Activated T-helper 2 cell treated with anti-CD3 and anti-CD28 coated beads, Interferon-gamma antibody, Interleukin-2, Interleukin-4, amounts not matched to agents 10 μg/mL and 5 μg/mL and 100 μg/mL, durations not matched to agents 14 hours and 24 hours and 36 hours (primary cell): ENCODE measurements at places on chromosomes 7 and 10. TPM values are rescaled to one million over a fixed set of nuclear protein-coding genes. Genes with fewer than 3 reads are reported as not detected.

DNA sequence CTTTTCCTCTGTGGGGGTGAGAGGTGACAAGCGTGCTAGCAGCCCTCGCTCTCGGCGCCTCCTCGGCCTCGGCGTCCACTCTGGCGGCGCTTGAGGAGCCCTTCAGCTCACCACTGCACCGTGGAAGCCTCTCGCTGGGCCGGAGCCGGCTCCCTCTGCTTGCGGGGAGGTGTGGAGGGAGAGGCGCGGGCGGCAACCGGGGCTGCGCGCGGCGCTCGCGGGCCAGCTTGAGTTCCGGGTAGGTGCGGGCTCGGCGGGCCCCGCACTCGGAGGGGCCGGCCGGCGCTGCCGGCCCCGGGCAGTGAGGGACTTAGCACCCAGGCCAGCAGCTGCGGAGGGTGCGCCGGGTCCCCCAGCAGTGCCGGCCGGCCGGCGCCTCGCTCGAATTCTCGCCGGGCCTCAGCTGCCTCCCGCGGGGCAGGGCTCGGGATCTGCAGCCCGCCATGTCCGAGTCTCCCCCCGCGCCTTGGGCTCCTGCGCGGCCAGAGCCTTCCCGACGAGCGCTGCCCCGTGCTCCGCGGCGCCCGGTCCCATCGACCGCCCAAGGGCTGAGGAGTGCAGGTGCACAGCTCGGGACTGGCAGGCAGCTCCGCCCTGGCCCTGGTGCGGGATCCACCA, 352.8 kb upstream of the PODXL start:
- H3K27me3 ChIP-seq = peaks cover 27% of the 10 kb centered on the region
- H3K4me3 ChIP-seq = no peak overlapping the region
- no peaks in the 10 kb centered on the region for H3K4me1 ChIP-seq
- H3K27ac ChIP-seq = no peak overlapping the region
- H3K36me3 ChIP-seq = no peaks in the 10 kb centered on the region

- no peak overlapping the region for H3K4me3 ChIP-seq
- no peak for DNase-seq
- H3K4me1 ChIP-seq = peaks cover 3% of the 10 kb centered on the region
- peaks cover 18% of the 10 kb centered on the region for H3K36me3 ChIP-seq
These were observed 83.3 kb downstream of the CUL2 start for GRCh38 chr10:35006836-35007235.

- H3K4me1 ChIP-seq = no peaks in the 10 kb centered on the region
- H3K4me3 ChIP-seq = no peak overlapping the region
- DNase-seq = no peak
- H3K27me3 ChIP-seq = no peaks in the 10 kb centered on the region
These were observed 850.5 kb upstream of the POT1 start for GRCh38 chr7:125780153-125780552.

DNA sequence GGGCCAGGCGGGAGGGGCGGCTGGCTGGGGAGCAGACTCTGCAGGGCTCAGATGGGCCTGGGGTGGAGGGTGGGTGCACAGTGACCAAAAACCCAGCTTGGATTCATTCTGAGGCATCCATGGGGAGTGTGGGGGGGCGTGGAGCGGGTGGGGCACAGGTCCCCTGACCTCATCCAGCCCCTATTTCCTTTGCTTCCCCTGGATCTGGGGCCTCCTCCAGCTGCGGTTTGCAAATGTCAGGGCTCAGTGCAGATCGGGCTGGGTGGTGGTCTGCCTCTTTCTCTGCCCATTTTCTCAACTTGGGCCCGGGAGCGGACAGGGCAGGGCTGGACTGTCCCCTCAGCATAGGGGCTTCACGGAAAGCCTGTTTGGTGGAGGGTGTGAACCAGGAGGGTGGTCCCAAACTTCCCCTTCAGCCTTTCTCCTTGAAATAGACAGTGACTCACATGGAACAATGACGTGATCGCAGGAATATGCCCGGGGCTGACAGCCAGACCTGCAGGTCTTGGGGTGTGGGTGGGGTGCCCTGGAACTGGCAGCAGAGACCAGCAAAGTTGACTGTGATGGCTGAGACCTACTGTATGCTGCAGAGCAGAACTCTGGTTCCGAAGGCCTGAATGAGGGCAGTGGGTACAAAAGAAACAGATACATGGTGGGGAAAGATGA, 72.9 kb upstream of the PODXL start:
- H3K36me3 ChIP-seq = no peaks in the 10 kb centered on the region
- no peak overlapping the region for H3K27ac ChIP-seq
- no peak for DNase-seq
- H3K4me1 ChIP-seq = no peaks in the 10 kb centered on the region

GRCh38 chr7:16318463-16318862, 102.9 kb downstream of the CRPPA start:
- no peak overlapping the region for H3K27ac ChIP-seq
- no peak overlapping the region for H3K4me3 ChIP-seq

GRCh38 chr10:75286901-75287300, 51.1 kb upstream of the COMTD1 start:
- DNase-seq = no peak
- H3K4me3 ChIP-seq = no peak overlapping the region
- no peaks in the 10 kb centered on the region for H3K4me1 ChIP-seq
- H3K27ac ChIP-seq = no peak overlapping the region
- peaks cover 24% of the 10 kb centered on the region for H3K27me3 ChIP-seq

DNA sequence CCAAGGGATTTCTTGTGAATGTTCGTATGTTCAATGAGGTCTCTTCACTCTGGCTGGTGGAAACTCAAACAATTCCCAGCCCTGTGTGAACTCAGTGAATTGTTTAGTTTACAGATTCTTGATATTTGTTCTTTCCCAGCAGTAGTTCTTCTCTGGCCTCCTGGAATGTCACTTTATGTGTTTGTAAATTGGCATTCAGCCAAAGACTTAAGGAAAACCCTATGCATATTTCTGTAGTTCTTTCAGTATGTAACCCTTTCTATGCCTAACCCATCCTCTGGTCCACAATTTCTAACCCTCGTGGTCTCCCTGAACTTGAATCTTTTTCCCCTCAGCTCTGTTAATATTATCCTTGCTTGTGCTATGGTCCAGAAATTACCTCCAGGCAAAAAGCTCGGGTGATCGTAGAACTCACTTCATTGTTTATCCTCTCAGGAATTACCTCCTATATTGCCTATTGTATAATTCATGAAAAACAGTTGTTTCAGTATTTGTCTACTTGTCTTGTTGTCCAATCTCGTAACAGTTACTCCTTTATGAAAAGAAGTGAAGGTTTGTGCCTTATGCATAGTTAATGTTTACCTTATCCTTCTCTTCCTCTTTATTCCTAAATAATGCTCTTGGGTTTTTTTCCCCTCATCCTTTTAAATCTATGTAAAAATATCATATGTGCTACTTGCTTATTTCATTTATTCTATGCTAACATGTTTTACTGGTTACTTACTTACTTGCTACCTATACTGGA, 23.7 kb upstream of the AGR3 start:
- no peaks in the 10 kb centered on the region for H3K36me3 ChIP-seq
- H3K27me3 ChIP-seq = peaks cover 43% of the 10 kb centered on the region
- no peak overlapping the region for H3K4me3 ChIP-seq
- H3K27ac ChIP-seq = no peak overlapping the region
- no peaks in the 10 kb centered on the region for H3K4me1 ChIP-seq

DNA sequence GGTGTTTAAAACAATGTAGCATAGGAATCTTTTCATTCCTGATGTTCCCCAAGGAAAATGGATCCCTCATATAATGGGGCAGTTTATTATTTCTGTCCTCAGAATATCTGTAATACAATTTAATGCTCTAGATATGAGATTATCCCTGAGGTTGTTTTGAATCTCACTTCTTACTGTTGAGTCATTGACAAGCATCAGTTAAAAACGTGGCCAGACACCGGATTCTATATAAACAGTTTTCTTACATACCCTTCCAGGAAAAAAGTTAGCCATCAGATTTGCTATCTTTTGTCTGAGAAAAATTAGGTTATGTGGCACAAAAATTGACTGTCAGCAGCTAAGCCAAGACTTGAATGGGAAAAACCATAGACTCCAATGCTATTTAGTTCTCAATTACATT, 539.8 kb upstream of the CELF2 start:
- no peaks in the 10 kb centered on the region for H3K4me1 ChIP-seq
- no peak overlapping the region for H3K27ac ChIP-seq
- peaks cover 12% of the 10 kb centered on the region for H3K27me3 ChIP-seq
- no peak overlapping the region for H3K4me3 ChIP-seq
- DNase-seq = no peak

DNA sequence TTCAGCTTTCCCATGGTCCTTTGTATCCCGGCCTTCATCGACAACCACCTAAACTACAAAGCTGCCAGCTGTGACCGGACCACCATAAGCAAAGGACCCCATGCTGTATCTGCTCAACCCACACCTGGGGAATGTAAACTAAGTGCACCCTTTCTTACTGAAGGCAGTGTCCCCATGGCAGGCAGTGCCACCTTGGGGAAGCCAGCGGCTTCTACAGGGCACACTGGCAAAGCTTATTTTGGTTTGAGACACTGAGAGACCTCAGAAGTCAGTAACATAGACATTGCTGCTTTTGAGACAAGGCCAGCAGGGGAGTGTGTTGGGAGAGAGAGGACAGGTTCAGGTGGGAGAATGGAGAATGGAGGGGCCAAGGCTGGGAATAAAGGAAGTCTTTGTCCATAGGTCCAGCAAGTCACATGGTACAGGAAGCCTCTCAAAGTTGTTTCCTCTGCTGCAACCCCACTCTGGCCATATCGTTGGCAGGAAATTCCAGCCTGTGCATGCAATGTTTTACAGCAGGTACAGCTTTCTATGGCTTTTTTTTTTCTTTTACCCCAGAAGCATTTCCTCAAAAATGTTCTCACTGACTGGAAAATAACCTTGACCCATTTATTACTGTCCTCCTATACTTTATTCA, 85.9 kb upstream of the NPVF start:
- no peak for DNase-seq
- H3K27me3 ChIP-seq = no peaks in the 10 kb centered on the region
- H3K27ac ChIP-seq = no peak overlapping the region
- no peaks in the 10 kb centered on the region for H3K36me3 ChIP-seq

GRCh38 chr10:19658131-19658530, 158.1 kb upstream of the PLXDC2 start:
- H3K27me3 ChIP-seq = no peaks in the 10 kb centered on the region
- no peak for DNase-seq
- no peaks in the 10 kb centered on the region for H3K36me3 ChIP-seq
- H3K27ac ChIP-seq = no peak overlapping the region

DNA sequence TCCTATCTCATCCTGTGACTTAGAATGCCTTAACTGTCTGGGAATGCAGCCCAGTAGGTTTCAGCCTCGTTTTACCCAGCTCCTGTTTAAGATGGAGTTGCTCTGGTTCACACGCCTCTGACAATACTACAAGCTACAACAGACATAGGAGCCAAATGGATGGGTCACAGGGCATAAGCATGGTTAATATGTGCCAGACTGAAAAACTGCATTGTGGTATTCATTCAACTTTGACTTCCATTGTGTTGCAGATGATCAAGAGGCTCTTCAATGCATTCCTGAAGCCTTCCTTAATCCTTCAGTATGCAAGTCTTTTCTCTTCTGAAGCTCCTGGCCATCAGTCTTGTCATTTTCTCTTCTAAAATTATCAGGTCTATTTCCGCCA, 20.3 kb upstream of the RNF32 start:
- H3K27ac ChIP-seq = no peak overlapping the region
- no peak for DNase-seq
- peaks cover 23% of the 10 kb centered on the region for H3K4me1 ChIP-seq
- peaks cover 48% of the 10 kb centered on the region for H3K27me3 ChIP-seq
- H3K4me3 ChIP-seq = no peak overlapping the region

DNA sequence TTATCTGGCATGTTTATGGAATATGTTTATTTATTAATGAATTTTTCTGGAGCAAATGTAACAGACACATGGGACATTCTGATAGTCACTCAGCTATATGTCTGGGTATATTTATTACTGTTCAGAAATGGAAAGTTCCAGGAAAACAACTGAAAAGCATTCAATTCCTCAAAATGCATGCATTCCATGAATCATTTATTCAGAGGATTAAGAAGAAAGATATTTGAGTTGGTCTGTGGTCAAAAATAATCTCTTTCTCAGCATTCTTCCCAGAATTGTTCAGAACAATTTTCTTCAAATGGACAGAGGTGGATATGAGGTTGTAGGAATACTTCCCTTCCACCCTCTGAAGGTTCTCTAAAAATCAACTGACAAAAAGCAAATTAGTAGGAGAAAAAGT, 97.6 kb upstream of the ITGB1 start:
- H3K27me3 ChIP-seq = peaks cover 24% of the 10 kb centered on the region
- H3K27ac ChIP-seq = no peak overlapping the region
- no peak overlapping the region for H3K4me3 ChIP-seq
- H3K4me1 ChIP-seq = no peaks in the 10 kb centered on the region
- no peak for DNase-seq

DNA sequence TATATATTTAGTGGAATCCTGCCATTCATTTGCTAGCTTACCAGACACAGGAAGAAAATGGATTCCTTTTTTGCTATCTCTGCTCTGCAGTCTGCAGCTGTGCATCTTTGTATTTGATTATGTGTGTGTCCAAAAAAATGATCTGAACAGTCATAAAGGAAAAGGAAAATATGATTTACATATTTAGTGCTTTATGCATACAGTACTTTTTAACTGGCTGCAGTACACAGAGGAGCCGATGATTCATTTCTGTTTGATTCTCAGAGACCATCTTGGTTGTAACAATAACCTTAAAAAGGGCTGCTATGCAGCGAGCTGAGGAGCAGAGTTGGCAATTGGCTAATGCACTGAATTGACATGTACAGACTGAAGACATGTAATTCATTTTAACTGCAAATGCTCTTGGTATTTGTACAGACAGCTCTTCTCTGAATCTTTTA, 151.3 kb upstream of the FZD1 start:
- H3K36me3 ChIP-seq = no peaks in the 10 kb centered on the region
- no peak for DNase-seq
- H3K4me3 ChIP-seq = no peak overlapping the region
- no peaks in the 10 kb centered on the region for H3K27me3 ChIP-seq

- no peak overlapping the region for H3K4me3 ChIP-seq
- no peak for DNase-seq
- H3K27ac ChIP-seq = no peak overlapping the region
- no peaks in the 10 kb centered on the region for H3K36me3 ChIP-seq
These were observed 153.7 kb downstream of the CDK14 start for GRCh38 chr7:90749774-90750173.

DNA sequence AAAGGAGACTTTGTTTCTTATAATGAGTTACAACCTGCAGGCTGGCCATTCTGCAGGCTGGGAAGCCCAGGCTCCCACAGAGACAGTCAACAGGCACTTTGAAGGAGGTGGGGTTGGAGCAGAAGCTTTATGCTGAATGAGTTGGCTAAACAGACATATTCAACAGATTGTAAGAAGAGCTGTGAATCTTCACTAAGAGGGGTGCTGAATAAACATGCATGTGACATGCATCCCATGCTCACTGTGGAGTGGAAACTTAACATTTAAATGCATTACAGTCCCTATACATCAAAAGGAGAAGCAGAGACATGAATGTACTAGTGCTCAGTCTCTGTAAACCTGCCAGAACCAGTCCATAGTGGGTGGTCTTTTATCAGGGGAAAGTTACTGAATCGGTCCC, 1.4 kb upstream of the CFAP69 start:
- peak overlapping the region; percentile 20 for H3K4me3 ChIP-seq
- no peak for DNase-seq

Gene AGR2
- total RNA-seq = not detected in 2 replicates

Gene PNLIPRP2
- not detected in 2 replicates for total RNA-seq

Gene AMPH
- 0.14 and 0.23 TPM in 2 replicates for total RNA-seq
